ENCODE measurements at places on chromosomes 3 and 15.
A peak's percentile ranks its signal among the peaks of the same experiment; 100 is the strongest.

- DNase-seq = no peak
Measured at GRCh38 chr3:140076552-140076951, 141.6 kb downstream of the CLSTN2 start.

DNA sequence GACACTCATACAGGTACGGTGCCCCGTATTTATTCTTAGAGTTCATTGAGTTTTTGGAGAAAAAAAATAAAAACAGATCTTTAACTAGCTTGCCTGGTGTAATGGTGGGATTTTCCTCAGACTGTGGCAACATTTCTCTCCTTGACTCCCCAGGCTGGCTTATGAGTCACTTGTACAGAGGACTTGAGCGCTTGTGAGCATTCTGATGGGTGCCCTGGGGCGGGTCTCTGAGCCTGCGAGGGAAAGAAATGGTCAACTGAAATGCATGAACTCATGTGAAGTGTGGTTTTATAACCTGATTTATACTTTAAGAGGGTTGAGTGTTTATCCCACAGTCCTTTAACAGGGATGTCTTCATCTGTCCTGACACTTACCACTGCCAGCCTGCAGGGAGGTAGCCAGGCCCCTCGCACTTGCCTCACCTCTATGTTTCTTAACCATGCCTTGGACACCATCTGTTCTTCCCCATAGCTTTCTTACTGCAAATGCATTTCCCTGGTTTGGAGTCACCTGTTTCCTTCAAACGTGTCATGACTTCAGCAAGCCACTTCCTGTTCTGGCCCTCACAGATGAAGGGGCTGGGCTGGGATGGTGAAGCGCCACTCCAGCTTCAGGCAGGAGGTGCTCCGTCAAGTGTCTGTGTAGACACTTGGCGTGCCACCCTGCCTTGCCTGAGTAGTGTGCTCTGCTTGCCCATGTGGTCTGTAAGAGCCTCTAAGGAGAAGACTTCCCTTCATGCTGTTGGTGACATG is 118.7 kb downstream of the PDE8A start:
- DNase-seq = no peak

- DNase-seq = no peak
Measured at GRCh38 chr15:90119367-90119766, 17.1 kb upstream of the IDH2 start.

GRCh38 chr3:38108649-38109579 is 28.0 kb downstream of the ACAA1 start:
- no peak for DNase-seq

- DNase-seq = no peak
Measured at GRCh38 chr15:56744701-56745683, 11.7 kb upstream of the ZNF280D start.

GRCh38 chr3:122233101-122233952 is 49.9 kb downstream of the CASR start:
- no peak for DNase-seq

- no peak for DNase-seq
Measured at GRCh38 chr15:97597801-97598200, 362.7 kb upstream of the ARRDC4 start.

- DNase-seq = no peak
Measured at GRCh38 chr15:31151301-31152233, 50.0 kb upstream of the TRPM1 start.

- DNase-seq = no peak
Measured at GRCh38 chr3:125108833-125109535, 53.2 kb upstream of the HEG1 start.

DNA sequence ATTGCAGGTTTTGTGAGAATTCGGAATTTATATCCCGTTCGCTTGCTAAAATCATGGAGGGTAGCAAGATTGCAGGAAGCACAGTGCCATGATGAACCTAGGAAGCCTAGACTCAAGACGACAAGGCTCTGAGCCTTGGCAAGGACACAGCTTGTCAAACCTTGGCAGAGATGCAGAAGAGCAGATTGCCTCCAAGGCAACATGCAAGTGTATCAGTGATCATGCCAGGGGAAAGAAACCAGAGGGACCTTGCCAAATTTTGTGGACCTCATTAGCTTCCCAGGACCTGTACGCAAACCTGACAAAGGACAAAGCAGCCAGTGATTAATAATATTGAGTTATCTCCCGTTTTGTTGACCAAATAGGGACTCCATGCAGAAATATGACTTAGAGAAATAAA is 159.7 kb downstream of the GOLIM4 start:
- no peak for DNase-seq

GRCh38 chr3:174253196-174253823 is 605.8 kb upstream of the NAALADL2 start:
- DNase-seq = no peak

DNA sequence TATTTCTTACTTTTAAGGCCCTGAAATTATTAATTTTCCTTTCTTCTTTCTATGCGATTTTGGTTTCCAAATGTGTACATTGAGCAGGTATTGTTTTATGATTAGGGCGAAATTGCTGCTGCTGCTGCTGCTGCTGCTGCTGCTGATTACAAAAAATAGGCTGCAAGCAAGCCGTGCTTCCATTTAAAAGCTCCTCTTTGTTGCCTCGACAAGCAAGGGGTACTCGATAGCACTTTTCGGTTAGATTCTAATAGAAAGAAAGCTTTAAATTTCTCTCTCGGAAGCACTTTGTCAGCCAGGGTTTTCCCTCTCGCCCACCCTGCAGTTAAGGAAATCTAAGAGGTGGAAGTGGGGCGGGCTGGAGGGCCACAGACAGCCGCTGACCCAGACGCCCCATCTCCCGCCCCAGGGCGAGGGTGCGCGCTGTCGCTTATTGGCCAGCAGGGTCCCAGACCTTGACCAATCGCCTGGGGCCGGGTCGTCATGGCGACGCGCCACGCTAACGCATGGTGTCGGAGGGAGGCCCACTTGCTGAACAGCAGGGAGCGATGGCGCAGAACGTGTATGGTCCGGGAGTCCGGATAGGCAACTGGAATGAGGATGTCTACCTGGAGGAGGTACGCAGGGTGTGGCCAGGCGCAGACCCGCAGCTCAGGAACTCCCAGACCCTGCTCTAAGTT is at the start of gene CFAP161:
Gene CFAP161 (plus strand): TSS at position 489 of the 680 bp plus-strand sequence. CDS start 60 bp downstream, at position 549.
- peak; percentile 83 for DNase-seq

GRCh38 chr15:24696842-24697241 is 21.3 kb downstream of the NPAP1 start:
- DNase-seq = no peak

DNA sequence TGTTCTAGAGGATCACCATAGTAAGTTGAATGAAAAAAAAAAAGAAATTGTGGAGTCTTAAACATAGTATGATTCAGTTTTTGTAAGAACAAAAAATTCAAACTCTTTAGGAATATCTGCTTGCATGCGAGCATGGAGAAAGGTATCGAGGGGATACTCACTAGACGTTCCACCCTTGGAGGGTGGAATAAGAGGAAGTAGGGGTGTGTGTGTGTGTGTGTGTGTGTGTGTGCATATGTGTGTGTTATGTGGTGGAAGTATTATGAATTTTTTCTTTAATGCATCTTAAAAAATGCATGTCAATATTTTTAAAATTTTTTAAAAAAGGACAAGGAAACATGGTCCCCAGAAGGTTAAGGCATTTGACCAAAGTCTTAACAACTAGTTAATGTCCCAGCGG is 26.5 kb upstream of the SIAH2 start:
- no peak for DNase-seq

- no peak for DNase-seq
Measured at GRCh38 chr15:70354346-70354905, 256.7 kb upstream of the TLE3 start.

GRCh38 chr3:150346981-150347863 is 60.9 kb upstream of the TSC22D2 start:
- DNase-seq = no peak

Data from hypothalamus (tissue), 51 donors.